CD4-positive, alpha-beta T cell treated with Interleukin-17A for 1 hour (primary cell): ENCODE measurements at places on chromosomes 5 and 9.

DNA sequence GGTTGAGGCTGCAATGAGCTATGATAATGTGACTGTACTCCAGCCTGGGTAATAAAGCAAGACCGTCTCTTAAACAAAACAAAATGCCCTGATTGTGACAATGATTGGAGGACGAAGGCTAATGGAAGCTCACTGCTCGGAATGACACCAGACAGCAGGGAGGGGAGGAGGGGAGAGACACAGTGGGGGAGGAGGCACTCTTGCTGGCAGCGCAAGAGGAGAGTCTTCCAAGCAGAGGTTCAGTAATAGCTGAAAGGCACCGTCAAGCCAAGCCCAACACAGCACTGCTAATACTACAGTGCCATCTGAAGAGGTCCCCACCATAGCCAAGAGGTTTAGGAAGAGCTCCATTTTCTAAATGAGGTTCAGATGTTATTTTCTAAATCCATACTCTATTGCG lies 102.3 kb downstream of the GLDC start:
- DNase-seq, result no peak

DNA sequence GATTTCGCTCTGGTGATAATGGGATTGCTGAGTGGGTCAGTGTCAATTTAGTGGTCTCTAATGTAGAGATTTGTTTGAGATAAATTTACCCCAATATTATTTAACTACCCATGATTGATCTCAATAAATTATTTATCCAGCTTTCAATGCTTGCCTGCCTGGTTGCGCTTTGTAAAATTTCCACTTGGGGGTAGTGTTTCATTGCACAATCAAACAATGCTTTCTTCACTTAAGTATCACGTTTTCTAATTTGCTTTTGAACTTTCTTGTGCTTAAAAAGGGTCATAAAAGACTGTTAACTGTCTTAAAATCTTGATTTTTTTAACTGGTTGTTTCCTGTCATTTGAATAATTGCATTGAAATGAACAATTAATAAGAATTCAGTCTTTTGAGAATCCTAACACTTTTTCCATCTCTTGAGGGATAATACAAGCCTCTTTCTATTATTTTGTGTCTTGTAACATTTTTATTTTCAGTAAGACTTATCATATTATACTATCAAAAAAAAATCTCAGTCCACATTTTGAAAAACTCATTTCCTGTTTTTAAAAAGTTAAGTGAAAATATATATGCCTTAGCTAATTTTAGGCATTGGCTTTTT lies 18.7 kb downstream of the HSD17B4 start:
- DNase-seq, result peak; percentile 32

- no peak for DNase-seq
Measured at GRCh38 chr5:1515311-1515920, 8.3 kb downstream of the LPCAT1 start.

DNA sequence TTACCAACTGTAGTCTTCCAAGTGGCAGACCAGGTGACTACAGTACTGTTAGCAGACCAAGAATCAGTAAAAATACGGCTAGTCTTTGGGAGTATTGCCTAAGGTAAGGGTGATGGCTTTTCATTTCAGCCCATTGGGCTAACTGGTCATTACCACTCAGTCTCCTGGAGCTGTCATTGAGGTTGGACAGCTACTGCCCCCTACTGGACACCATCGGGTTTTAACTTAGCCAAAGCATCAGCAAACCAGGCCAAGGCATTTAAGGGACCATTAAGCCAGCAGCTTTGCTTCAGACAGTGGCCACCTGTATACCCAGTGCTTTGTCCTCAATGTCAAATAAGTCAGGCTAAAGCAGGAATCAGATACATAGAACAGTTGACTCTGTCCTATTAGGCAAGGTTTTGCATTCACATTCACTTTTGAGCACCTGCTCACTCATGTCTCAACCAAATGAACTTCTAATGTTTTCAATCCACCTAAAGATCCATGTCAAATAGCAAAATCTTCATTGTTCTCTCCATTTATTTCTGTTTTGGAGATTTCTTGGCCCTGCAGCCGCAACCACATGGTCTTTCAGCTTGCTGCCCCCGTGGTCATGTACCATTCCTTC lies 117.2 kb downstream of the INVS start:
- DNase-seq, result peak; percentile 72

DNA sequence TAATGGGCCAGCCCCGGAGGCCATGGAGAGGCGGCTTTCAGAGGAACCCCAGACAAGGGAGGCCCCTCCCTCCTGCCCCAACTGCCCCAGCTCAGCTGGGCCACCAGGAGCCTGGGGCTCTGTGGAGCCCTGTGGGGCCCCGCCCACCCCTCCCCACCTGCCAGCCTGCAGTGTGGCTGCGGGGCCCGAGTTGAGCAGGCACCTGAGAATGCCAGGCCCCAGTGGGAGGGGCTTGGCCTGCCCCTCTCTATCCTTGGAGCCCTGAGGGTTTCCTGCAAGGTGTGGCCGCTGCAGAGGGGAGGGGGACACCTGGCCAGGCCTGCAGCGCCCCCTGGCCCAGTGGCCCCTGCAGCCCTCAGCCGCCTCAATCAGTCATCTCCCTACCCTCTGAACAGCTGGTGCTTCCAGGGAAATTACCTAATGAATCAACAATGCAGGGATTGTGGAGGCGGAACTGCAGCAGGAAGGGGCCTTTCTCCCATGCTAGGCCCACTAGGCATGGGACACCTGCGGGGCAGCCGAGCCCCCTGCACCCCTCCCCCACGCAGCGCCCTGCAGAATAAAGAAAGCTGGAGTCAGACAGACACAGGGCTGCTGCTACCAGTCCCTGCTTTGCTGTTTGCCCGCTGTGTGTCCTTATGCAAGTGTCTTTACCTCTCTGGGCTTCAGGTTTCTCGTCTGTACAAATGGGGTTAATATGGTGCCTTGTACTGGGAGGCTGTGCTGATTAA lies 48.0 kb downstream of the LMX1B start:
- DNase-seq, result no peak

DNA sequence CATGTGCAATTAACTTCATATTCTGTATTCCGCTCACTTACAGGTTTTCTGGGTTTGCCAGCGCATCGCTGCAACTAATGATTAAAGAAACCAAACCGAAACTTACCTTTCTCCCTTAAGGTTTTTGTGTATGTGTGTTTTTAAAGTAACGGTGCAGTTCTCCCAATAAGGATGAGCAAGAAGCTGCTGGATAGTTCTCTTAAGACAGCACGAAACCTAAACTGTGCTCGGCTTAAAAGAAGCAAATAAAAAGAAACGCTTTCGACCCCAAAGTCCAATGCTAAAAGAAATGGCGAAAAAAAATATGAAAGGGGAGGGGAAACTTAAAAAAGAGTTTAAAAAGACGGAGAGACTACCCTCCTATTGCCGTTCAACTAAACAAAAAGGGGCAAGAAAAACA lies 340 bp downstream of the ELAVL2 start:
- no peak for DNase-seq

DNA sequence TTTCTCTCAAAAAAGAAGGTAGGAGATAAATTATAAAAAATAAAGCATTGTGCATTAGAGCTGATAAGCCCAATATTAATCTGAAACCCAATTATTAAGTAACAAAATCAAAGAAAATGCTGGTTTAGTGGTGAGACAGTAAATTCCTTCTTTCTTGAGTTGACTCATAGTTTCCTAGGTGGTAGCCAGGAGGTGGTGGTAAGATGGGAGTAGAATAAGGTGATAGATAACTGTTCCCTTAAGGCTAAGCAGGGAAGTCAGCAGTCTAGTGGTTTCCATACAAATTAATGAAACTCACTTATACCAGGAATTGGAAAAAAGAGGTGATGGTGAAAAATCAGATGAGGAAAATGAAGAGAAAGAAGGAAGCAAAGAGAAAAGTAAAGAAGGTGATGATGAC lies 23.2 kb downstream of the LYSMD3 start:
- DNase-seq, result no peak

GRCh38 chr5:13740471-13740870 lies 204.0 kb downstream of the DNAH5 start:
- no peak for DNase-seq

DNA sequence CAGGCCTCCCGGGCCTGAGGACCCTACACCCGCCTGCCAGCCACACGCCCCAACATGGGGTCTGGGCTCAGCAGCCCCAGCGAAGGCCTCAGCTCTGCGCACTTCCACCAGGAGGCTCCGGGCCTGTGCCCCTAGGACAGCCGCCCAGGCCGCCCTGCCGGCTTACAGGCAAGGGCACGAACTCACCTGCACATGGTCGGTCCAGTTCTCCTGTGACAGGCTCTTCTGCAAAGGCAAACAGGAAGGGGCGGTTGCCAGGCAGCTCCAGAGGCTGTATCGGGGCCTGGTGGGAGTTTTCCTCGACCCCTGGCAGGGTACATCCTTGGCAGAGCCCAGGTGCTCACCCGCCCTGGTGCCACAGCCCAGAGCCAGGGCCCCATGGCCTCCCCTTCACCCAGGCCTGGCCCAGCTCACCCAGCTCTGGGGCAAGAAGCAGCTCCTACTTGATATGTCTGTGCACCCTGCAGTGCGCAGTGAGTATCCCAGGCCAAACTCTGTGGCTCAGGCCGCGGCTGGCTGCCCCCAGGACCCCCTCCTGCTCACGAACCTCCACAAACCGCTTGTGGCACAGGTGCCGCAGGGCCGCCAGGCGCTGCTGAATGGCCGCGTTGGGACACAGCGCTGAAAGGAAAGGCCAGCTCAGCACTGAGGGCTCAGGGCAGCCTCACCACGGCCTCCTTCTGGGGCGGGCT lies 52.2 kb upstream of the NRARP start:
- DNase-seq, result no peak

GRCh38 chr5:102811972-102812371 lies 56.9 kb downstream of the PAM start:
- no peak for DNase-seq

GRCh38 chr5:31047621-31048020 lies 145.9 kb upstream of the CDH6 start:
- no peak for DNase-seq

DNA sequence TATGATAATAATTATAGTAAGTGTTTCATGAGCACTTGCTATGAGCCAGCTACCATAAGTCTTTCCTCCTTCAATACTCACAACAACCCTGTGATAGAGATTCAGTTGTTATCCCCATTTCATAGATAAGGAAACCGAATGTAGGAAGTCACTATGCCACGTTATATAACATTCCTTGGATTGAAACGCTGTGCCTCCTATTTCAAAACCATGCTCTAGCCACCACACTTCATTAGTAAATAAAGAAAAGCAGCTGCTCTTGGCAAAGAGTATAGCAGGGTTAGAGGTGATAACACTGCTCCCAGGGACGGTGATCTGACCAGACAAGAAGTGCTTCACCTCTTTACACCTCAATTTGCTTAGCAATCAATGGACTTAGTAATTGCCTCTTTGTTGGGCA lies 5.5 kb downstream of the ADAMTS12 start:
- DNase-seq, result no peak

DNA sequence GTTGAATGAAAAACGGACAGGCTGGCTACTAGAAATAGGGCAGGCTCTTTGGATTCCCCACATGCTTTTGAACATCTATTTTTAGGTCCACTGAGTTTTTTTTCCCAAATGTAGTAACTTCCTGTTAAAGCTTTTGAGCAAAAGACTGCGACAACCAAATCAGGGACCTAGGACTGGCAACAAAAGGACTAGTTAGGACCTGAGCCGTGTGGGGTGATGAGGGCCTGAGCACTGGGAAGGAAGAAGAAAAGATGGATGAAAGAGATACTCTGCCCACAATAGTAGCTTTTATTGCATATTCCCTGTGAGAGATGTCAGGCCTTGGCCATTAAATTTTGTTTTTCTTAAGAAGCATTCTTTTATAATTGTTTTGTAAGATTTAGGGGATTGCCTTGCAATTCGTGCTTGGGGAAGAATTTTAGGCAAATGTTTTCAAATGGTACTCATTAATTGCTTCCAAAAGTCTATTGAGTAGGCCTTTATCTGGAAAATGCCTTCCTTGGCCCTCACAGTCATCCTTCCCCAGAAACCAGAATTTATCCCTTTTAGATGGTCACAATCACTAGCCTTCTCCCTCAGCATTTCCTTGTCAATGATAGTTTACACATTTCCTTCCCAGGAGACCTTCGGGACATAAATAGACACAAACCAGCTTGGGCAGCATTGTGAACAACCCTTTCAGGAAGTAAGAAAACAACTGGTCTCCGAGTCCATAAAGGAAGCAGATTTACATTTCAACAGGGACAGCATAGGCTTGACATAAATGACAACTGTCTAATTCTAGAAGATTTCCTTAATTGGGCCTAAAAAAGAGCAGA lies 166.5 kb downstream of the RMI1 start:
- no peak for DNase-seq

GRCh38 chr9:98024702-98025101 lies 31.8 kb upstream of the NANS start:
- DNase-seq, result no peak

DNA sequence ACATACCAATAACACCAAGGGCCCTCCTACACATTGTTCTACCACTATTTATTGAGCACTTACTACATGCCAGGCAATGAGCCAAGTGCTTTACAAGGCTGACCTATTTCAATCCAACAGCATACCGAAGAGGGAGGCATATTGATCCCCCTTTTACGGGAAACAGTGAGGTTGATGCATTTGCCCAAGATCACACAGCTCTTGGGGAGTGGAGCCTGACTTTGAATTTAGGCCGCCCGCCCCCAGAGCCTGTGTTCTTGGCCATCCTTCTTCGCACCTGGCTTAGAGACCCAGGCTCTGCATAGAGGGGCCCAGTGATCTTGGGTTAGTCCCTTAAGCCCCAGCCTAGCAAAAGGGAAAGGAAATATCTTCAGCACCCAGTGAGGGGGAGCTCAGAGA lies 158.1 kb upstream of the IER5L start:
- no peak for DNase-seq

DNA sequence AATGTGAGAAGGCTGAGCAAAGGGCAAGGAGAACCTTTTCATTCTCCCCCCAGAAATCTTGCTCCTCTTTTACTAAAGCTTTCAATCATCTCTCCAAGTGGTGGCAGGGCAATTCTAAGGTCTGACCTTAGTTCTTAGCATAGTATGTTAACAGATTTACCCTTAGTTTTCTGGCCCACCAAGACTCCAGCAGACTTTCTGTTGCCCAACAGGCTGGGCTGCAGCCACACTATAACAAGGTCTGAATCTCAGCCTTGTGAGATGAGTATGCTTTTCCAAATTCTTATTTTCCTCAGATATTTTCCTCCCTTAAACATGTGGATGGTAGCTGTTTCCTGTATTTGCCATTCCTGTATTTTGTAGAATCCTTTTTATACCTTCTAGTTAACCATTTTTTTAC lies 69.5 kb downstream of the NIPBL start:
- no peak for DNase-seq

GRCh38 chr5:159975462-159976019 lies 33.4 kb upstream of the TTC1 start:
- no peak for DNase-seq

DNA sequence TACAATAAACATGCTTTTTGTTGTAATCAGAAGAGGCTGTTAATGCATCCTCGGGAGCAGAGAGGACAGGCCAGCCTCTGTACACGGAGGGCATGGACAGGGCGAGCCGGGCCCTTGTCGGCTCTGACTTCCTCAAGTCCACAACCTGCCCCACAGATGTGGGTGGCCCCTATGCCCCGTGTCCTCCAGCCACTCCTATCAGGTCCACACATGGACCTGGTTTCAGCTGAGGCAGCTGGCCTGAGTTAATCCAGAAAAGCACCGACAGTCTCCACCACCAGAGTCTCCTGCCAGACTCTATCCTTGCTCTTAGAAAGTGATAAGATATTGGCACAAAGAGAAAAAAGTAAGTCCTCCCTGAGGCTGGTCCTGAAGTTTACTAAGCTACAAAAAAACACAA lies 52.4 kb upstream of the PHYKPL start:
- no peak for DNase-seq

- no peak for DNase-seq
Measured at GRCh38 chr5:135745897-135746500, 88.5 kb upstream of the SLC25A48 start.
